ENCODE measurements at places on chromosomes 12 and 14.

- no peak for DNase-seq
Measured at GRCh38 chr12:700016-700415, 36.8 kb upstream of the NINJ2 start.

- no peak for DNase-seq
Measured at GRCh38 chr12:16515666-16516065, 90.3 kb downstream of the LMO3 start.

DNA sequence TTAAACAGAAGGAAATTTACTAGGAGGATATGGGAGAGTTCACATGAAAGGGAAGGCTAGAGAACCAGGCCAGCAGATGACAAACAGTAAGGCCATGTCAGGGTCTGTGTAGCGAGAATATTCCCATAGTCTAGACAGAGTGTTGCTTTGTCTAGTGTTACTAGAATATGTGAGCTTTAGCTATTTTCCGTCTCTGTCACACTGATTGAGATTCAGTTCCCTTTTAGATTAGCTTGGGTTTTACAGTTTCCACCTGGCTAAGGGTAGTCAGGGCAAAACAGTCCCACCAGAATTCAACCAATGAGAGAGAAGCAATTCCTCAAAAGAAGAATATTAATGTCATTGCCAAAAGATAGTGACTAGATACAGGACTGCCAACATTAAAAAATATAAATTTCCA, 82.8 kb upstream of the MDM1 start:
- no peak for DNase-seq

DNA sequence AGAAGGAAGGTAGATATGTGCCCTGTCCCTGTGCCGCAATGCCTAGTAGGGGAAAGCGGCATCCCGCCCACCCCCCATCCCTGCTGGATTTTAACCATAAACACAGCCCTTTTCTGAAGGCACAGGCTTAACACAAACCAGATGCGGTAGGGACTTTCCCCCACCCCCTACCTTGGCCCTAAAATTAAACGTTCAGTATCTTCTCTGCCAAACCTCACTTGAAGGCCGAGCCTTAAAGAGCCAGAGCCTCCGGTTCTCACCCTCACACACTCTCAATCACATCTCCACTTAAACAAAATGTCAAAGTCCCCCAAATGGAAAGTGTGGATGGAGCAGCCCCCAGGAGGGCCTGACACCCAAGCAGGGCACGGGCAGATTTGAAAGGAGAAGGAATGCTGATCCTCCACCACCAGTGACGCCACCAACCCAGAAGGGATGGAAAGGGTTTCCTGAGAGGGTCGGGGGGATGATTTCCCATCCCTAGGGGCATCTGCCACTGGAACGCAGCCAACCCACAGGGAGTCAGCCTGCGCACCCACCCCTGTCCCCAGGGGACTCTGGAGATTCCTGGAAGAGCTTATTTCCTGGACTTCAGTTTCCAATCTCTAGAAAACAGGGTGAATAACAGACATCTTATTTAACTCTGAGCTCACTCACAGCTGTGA, 26.4 kb downstream of the ACTN1 start:
- no peak for DNase-seq

GRCh38 chr14:61421212-61421923, 100.0 kb downstream of the PRKCH start:
- no peak for DNase-seq

DNA sequence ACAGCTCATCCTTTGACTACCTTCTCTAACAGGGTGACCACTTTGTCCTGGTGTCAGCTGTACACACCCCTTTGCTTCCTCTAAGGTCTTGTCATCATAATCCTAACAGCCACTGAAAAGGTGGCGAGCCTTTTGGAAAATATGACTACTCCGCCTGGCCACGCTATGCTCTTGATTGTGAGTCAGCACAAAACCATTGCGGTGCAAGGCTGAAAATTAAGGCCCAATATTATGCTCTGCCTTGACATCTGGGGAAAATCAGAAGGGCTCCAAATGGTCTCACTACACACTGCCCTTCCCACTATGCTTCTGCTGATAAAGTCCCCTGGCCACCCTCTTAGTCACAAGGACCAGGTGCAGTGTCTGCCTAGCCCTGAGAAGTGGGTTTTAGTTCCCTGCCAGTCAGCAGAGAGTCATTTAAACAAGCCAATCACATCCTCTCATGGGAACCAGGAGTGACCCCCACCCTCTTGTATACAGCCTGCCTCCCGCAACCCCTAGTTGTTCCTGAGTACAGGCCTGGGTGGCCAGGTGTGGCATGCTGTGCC, 34.3 kb downstream of the FGD6 start:
- DNase-seq, result no peak

DNA sequence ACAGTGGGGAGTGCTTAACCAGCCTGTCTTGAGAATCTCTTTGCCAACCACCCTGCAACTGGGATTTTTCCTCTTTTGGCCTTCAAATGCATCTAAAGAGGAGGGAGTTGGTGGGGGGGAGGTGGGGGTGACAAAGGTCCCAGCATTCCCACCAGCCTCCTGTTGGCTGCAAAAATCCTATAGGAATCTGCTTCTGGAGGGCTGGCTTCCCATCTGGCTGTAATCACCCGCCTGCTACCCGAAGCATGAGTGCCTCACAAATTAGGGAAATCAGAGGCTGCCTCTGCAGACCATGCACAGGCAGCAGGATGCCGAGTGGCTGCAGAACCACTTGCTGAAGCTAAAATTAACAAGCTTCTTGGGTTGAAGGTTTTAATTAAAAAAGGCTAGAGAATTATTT, 73.9 kb upstream of the WSCD2 start:
- DNase-seq, result no peak

DNA sequence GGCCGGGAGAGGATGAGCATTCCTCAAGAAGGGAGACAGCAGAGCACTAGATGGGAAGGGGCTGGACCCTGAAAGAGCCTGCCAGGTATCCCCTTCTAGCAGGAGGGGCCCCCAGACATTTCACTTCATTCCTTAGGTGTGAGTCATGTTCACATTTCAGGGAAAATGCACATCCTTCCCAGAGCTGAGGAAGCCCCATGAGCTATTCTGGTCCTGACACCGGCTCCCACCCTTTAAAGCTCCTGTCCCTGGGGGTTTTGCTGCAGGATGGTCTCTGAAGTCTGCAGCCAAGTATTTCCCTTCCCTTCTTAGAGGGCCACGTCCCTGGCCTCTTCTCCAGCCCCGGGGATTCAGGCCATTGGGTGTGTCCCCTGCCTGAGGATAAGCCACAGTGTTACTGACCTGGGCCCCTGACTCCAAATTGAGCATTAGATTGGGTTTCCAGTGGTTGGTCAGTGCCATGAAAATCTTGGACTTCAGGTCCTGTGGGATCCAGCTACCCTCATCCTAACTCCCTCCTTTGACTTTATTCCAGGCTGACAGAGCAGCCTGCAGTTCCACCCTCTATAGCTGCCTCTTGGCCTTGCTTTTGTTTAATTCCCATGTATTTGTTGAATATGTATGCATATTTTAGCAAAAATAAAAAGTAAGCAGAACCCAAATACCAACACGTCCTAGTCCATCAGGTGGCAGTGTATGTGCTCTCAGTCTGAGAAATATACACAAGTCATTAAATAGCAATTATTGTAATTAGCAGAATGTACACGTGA, 267.1 kb downstream of the CACNA1C start:
- DNase-seq, result no peak

Measured in bone marrow (tissue), 2 donors.